ENCODE measurements at places on chromosomes 12 and 14.

GRCh38 chr12:25811656-25812126 lies 146.8 kb upstream of the RASSF8 start:
- DNase-seq: no peak

DNA sequence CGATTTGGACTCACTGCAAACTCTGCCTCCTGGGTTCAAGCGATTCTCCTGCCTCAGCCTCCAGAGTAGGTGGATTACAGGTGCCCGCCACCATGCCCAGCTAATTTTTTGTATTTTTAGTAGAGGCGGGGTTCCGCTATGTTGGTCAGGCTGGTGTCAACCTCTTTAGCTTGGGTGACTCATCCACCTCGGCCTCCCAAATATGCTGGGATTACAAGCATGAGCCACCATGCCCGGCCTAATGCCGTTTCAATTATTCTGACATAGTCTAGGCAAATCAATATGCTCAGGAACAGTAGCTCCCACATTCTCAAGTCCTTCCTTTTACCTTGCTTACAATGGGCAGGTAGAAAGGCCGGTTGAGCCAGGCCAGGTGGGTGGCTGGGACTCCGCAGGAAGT lies 82.0 kb upstream of the EEA1 start:
- DNase-seq: no peak

- peak; percentile 68 for DNase-seq
These were observed 203.4 kb downstream of the KIF26A start for GRCh38 chr14:104341532-104342434.

- no peak for DNase-seq
These were observed 1162.4 kb downstream of the SLC16A7 start for GRCh38 chr12:60758224-60758623.

GRCh38 chr12:69508621-69509020 lies 38.4 kb downstream of the FRS2 start:
- DNase-seq: no peak

GRCh38 chr12:20829919-20830318 lies 19.4 kb downstream of the SLCO1B3 start:
- DNase-seq: no peak
